ENCODE measurements at places on chromosomes 11 and 22. TPM values are rescaled to one million over a fixed set of nuclear protein-coding genes. Genes with fewer than 3 reads are reported as not detected.

PRODH gene
- total RNA-seq = under 0.01 TPM

DBX1 gene
- not detected for total RNA-seq

PLXNB2 gene
- 132 TPM for total RNA-seq

RTN4RL2 gene
- total RNA-seq = under 0.01 TPM
